ENCODE measurements at places on chromosomes 1 and 21.

GRCh38 chr1:204503122-204503912, 8.7 kb upstream of the PIK3C2B start:
- DNase-seq: peak; percentile 79

GRCh38 chr1:22231995-22232690, 89.2 kb upstream of the WNT4 start:
- DNase-seq: peak; percentile 4

DNA sequence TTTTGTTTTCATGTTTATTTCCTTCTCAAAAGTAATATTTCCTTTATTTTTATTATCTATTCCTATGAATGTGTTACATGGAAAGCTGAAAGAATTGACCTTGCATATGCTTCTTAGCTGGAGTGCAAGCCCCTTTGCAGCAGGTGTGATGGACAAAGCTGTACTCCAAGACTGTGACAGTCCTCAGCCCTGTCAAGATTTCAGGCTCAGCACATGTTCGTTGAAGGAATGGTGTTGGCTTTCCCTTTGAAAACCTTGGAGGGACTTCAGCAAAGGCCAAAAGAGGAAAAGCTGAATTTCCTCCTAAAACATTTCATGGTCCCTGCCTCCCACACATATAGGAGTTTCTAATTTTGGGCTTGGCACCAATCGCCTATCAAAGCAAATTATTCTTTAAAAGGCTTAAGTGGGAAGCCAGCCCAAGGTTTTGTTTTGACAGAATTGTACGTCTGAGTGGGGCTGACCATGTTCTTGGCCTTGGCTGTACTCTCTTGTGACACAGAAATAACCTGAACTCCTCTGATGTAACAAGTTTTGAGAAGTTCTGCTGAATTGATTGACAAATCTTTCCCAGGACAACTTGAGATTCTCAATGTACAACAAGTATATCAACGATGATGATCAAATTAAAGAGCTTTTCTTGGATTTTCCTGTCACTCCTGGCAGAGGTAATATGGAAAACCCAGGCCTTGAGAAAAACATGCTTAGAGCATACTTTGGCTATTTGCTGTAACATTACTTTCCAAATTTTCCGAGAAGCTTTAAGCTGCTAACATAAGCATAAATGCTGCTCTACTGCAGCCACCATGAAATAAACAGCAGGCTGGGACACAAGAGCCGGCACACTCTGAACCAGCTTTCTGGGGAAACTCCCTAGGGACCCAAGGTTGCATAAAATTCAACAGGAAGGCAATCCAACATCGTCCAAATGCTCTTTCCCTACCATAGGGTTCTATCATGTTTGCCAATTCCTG, 135.7 kb upstream of the ZNF648 start:
- DNase-seq: peak; percentile 26

DNA sequence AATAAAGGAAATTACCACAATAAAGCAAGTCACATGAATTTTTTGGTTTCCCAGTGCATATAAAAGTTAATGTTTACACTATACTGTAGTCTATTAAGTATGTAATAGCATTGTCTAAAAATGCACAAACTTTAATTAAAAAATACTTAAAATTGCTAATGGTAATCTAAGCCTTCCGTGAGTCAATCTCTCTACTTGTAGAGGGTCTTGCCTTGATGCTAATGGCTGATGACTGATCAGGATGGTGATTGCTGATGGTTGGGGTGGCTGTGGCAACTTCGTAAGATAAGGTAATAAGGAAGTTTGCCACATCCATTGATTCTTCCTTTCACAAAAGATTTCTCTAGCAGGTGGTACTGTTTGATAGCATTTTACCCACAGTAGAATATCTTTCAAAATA, 466.6 kb upstream of the PROX1 start:
- no peak for DNase-seq

- no peak for DNase-seq
These were observed 4.3 kb downstream of the SERTAD4 start for GRCh38 chr1:210236840-210237409.

- no peak for DNase-seq
These were observed 55.7 kb downstream of the HLCS start for GRCh38 chr21:36910581-36911307.

DNA sequence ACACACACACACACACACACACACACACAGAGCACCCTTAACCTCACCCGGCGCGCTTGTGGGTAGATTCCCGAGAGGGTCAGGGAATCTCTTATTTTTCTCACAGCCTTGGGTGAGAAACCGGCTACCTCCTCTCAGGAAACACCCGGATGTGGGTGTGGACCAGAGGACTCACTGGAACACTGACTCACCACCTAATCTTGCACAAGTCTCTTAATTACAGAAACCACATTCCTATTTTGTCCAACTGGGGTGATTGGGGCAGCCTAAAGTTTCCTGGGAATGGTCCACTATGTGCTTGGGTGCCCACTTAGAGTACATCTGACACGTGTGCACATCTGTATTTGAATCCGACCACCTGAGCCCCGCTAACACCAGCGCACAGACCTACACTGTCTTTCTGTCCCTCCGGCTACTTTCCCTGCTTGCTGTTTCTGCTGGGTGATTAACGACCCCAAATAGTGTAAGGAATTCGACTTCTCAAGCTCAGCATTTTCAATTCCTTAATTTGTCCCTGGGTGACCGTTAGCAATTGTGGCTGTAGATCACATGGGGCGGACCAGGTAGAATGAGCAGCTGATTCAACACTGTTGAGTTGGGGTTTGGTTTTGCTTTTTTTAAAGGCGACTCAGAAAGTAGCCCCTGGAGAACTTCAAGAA, 14.0 kb upstream of the TBX15 start:
- DNase-seq: no peak

DNA sequence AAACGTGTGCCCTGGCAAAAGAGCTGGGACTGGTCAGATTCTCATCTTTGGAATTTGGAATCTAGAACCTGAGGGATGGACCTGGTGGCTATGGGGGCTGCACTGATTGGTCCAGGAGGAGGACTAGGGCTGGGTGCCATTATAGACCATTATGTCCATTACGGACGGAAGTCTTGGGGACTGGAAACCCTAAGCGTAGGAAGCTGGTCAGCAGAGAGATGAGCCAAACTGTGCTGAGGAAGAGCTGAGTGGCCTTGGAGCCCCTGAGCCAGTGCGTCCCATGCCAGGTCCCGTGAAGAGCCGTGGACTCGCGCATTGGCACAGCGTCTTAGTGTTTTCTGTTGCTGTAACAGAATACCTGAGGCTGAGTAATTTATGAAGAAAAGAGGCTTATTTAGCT, 10.0 kb downstream of the MRAP start:
- DNase-seq: no peak

GRCh38 chr1:44545961-44546360, 128.3 kb downstream of the TMEM53 start:
- DNase-seq: peak; percentile 18

- peak; percentile 63 for DNase-seq
These were observed 4.3 kb upstream of the C1QTNF12 start for GRCh38 chr1:1250786-1251284.

DNA sequence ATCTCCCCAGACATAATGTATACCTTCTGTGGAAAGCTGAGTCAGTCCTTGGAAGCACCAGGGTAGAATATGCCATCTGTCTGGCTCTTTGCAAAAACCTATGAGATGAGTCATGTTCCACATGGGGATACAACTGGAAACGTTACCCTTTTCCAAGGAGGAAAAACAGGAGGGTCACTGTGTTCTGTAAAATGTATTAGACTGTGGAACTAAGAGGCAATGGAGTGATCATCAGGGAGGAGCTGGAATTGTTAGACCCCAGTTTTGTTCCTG, 16.1 kb upstream of the PSMD4 start:
- DNase-seq: peak; percentile 69

DNA sequence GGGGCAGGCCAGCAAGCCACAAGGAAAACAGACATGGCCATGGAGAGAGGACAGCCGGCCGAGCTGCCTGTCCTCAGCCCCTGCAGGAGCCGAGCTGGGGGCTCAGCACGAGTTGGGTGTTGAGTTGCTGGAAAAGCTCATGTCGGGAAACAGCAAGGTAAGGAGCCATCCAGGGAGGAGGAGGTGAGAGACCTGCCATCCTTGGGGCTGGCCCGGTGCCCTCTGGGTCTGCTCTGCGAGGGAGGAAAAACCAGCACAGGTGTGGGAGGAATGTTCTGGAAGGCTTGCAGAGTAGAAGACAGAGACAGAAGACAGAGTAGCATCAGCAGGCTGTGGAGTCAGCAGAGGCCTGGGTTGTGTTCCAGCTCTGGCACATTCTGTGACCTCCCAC, 548.8 kb downstream of the PTPRU start:
- DNase-seq: no peak

DNA sequence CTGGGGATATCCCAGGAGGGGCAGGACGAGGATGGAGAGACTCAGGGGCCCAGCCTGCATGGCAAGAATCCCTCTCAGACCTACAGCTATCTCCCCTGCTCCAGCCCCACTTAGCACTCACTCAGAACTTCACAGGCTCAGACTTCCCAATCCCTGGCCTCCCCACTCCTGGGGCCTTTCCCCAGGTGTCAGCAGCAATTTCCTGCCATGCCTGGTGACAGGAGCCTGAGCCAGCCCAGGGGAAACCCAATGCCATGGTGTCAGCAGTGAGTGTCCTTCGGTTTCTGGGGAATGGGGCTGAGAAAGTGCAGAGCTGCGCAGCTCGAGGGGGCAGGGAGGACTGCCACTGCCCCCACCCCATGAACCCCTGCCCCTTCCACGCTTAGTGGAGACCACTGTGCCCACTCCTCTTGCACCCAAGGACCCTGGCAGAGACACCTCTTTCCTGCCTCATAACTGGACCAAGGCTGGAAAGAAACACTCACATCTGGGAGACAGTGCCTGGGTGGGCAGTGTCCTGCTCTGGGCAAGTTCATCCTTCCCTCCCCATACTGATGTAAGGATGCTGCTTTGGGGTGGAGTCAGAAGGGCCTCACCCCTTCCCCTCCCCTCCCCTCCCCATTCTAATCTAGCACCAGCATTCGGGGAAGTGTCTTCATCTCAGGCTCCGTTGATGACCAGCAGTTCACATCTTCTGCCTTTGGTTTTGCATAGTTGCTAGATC, 17.1 kb upstream of the UBL4B start:
- no peak for DNase-seq

DNA sequence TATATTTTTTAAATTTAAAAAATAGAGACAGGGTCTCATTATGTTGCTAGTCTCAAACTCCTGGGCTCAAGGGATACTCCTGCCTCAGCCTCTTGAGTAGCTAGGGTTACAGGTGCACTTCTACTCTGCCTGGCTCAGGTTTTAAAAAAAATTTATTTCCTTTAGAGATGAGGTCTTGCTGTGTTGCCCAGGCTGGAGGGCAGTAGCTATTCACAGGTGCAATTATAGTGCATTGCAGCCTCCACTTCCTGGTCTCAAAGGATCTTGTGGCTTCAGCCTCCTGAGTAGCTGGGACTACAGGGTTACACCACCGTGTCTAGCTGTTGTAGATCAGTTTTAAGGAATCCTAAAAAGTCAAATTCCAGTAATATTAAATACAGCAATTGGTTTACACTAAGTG, 5.0 kb downstream of the RNF11 start:
- no peak for DNase-seq

DNA sequence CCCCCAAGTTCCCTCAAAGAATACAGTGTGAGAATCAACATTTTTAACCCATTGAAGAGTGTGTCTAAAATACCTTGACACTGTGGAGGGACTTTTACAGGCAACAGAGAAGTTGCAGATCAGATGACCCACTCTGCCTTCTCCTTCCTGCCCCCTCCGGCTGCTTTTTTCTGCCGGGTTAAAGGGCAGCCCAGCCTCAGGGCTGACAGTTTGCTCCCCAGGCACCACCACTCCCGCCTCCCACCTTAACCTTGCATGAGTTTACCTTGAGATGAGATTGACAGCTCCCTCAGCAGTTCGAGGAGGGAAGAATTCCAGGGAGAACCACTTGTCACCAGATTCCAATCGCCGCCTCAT, 3.2 kb downstream of the MTHFR start:
- DNase-seq: no peak

GRCh38 chr1:171185091-171185490, at the start of gene FMO2:
TSS of gene FMO2 (plus strand) at chr1:171185300. CDS start at chr1:171185714, 414 bp downstream.
- DNase-seq: no peak

- DNase-seq: no peak
These were observed 118.3 kb downstream of the SPATA46 start for GRCh38 chr1:162258394-162258793.

DNA sequence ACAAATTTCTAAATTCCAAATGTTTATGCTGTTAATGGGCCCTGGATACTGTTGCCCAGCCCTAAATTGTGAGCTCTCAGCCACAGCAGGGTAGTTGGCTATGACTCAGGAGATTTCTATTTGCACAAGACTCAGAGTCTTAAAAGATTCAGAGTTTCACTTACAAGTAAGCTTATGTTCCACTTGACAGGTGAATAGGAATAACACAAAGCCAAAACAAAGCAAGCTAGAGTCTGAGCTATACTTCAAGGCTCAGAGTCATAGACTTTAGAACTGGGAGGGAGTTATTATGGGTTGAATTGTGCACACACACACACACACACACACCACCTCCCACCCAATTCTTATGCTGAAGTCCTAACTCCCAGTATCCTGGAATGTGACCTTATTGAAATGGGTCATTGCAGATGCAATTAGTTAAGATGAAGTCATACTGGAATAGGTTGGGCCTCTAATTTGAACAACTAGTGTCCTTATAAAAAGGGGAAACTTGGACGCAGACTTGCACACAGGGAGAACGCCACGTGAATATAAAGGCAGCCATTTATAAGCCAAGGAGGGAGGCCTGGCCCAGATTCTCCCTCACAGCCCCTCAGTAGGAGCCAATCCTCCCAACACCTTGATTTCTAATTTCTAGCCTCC, 30.2 kb downstream of the PRDX6 start:
- DNase-seq: peak; percentile 80

GRCh38 chr1:54358503-54359168, 47.6 kb downstream of the SSBP3 start:
- no peak for DNase-seq

GRCh38 chr1:205430696-205431305, 8.9 kb upstream of the LEMD1 start:
- no peak for DNase-seq

DNA sequence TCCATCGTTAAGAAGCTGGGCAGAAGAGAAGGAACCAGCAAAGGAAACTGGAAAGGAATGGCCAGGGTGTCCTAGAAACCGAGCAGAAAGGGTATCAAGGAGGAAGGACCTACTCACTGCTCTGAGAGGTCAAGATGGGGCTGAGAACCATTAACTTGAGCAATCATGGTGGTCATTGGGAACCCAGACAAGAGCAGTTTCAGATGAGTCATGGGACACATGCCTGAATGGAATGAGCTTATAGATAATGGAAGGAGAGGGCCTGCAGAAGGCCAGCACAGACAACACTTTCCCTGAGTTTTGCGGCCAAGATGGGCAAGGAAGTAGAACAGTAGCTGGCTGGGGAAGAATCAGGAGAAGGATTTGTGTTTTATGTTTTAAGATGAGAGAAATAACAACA, 383.2 kb downstream of the KIF26B start:
- no peak for DNase-seq

GRCh38 chr1:110877776-110878175, 4.8 kb downstream of the CD53 start:
- no peak for DNase-seq
